ENCODE measurements at places on chromosomes 7 and 10.

- no peak for DNase-seq
These were observed 84.8 kb upstream of the GSDME start for GRCh38 chr7:24842029-24842428.

DNA sequence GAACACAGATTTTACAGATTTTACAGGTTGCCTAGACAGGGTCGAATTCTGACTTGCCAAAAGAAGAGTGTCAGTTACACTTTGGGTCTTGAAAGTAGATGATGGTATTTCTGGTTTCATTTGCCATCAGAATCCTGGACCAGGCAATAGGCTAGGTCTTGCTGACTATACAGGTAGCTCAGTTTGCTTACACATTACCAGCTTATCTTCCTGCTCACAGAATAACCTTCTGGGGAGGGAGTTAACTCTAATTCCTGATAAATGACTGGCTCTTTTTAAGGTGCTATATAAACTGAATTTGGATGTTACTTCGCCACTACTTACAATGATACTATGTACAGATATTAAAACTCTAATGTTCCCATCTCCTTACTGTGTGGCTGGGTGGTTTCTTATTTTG, 39.8 kb downstream of the GBF1 start:
- no peak for DNase-seq

DNA sequence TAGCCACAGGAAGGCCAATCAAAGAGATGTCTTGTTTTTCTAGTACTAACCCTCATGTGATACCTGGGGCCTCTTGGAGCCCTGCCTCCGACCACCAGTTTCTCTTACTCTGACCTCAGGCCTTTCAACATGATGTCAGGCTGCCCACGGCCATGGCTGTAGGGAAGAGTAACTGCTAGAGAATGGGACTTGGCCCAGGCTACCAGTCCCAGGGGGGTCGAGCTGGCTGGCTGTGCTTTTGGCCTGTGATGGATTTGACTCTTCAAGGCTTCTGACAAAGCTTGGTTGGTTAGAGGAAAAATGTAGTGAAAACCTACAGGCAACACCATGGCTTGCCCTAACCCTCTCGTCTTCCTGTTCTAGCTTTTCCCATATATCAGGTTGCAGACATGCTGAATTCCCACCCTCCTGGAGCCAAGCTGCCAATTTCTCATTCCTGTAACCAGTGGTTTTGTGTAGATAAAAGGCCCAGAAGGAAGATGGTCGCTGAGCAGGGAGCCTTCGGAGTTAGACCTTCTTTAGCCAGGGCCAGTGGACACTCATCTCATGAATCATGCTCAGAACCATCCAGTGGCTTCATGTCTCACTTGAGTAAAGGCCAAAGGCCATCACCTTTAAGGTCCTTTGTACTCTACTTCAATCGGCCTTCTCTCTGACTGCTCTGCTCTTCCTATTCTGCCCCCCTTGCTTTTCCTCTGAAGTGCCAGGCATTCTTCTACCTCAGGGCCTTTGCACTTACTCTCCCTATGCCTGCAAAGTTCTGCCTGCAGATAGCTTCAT, 19.7 kb downstream of the SUFU start:
- no peak for DNase-seq

GRCh38 chr7:157005456-157006204, 4.8 kb downstream of the MNX1 start:
- no peak for DNase-seq

DNA sequence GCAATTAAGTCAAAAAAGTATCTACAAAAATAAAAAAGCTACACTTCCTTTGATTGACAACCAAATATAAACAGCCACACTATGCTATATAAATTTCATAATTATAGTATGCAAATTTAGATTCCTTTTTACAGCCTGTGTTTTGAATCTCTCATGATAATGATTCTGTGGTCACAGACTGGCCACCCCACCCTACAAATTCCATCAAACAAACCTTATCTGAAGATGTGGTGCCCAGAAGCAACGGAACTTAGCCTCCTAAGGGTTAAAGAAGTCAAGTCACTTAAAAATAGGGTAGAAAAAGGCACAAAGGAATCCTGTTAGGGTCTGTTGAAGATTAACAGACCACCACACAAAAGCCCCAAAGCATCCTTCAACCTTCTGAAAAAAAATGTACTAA, 351.8 kb downstream of the INHBA start:
- no peak for DNase-seq
